ENCODE measurements at places on chromosomes 11 and 22. TPM values are rescaled to one million over a fixed set of nuclear protein-coding genes. Genes with fewer than 3 reads are reported as not detected.

Gene CDC42EP1
- 44.3 TPM for total RNA-seq

Gene HSPB2
- not detected for total RNA-seq

Gene KCNC1
- total RNA-seq = not detected

Gene ACR
- total RNA-seq = not detected

Gene MRGPRX3
- total RNA-seq = not detected

Gene PPARA
- 18.1 TPM for total RNA-seq

Gene C22orf31
- total RNA-seq = not detected

Gene ZNF143
- total RNA-seq = 18.3 TPM

Gene ME3
- 5.7 TPM for total RNA-seq

Gene GSTT2B
- 10.1 TPM for total RNA-seq

Gene MAPK8IP2
- total RNA-seq = 0.74 TPM

Gene ANO3
- 0.34 TPM for total RNA-seq

Gene CRACR2B
- 9.6 TPM for total RNA-seq

Gene ASCL2
- total RNA-seq = not detected

Gene KCNA4
- not detected for total RNA-seq

Gene TSPAN32
- total RNA-seq = not detected

Gene KCNK4
- 0.10 TPM for total RNA-seq

Gene HDHD5
- 32.1 TPM for total RNA-seq

Gene BIK
- 1.1 TPM for total RNA-seq

Gene PPFIBP2
- total RNA-seq = 2.5 TPM

Gene MYO7A
- not detected for total RNA-seq

Gene DNAJB7
- not detected for total RNA-seq

Gene MUC15
- total RNA-seq = 6.0 TPM

Gene PITPNM1
- total RNA-seq = 18.7 TPM

Gene E2F8
- 8.5 TPM for total RNA-seq

Gene MMP3
- 136 TPM for total RNA-seq

Gene RIMBP3B
- 0.02 TPM for total RNA-seq

Gene FOLR2
- not detected for total RNA-seq

Gene C11orf16
- not detected for total RNA-seq

Gene CTTN
- total RNA-seq = 127 TPM

Gene SAA2
- 0.47 TPM for total RNA-seq

Gene KLHL35
- 7.2 TPM for total RNA-seq

Gene LINC01488
- total RNA-seq = not detected

Gene LGALS1
- total RNA-seq = 2,563 TPM
